B cell (primary cell): ENCODE measurements at places on chromosomes 13 and 19. TPM values are rescaled to one million over a fixed set of nuclear protein-coding genes. Genes with fewer than 3 reads are reported as not detected.
A peak's percentile ranks its signal among the peaks of the same experiment; 100 is the strongest.

DNA sequence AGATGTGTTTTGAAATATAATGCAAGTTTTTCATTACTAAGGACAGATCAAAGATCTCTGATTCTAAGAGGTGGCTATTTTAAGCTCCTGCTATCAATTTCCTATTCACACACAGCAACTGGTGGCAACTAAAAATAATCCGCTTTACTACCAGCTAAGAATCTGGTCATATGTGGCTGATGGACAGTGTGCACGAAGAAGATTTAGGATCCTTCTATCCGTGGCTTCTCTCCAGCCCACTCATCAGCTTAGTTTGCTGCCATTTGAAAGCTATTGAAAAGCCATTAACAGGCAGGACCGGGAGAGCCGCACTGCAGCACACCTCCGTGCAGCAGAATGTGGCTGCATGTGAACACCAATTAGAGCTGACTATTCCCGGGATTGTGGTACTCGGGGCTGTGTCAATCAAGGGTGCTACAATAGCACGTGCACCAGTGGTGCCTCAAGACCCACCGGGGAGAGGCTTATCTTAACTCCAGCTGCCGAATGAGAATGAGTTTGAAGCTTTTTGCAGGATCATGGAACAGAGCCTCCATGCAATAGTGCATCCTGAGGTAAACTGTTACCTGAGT lies at the start of gene MYO16:
TSS of gene MYO16 (plus strand) at position 431 of the 572 bp plus-strand sequence. CDS start 234 bp downstream, outside the sequence.
- no peak for DNase-seq
- H3K4me1 ChIP-seq: no peaks in the 10 kb centered on the region
- H3K4me3 ChIP-seq: no peak within 1 kb of the TSS
- H3K36me3 ChIP-seq: no peaks in the 10 kb centered on the region

DNA sequence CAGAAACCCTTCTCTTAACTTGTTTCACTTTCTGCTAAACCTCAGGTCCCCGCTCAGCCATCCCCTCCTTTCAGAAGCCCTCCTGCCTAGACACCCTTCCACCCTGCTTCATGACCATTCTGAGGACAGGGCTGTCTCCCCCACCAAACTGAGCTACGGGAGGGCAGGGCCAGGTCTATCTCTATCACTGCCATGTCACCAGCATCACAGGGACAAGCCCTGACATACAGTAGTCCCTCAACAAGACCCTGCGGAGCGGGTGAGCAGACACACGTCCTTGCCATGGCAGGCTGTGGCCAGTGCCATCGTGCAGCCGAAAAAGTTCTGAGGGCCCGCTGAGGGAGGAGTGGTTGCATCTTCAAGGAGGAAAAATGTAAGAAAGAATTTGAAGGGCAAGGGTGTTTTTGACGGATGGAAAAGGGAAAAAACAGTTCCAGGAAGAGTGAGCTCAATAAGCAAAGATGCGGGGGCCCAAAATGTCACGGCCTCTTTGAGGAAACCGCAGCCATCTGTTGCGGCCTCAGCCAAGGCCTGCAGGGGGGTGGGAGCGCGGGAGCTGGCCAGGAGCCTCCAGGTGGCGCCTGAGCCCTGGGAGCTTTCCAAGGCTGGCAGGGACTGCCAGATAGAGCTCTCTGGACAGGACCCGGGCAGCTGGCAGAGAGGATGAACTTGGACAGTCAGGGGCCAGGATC lies 8.1 kb downstream of the PTGIR start:
- no peaks in the 10 kb centered on the region for H3K36me3 ChIP-seq
- H3K4me1 ChIP-seq: peaks cover 82% of the 10 kb centered on the region
- no peaks in the 10 kb centered on the region for H3K27me3 ChIP-seq
- peak overlapping the region; percentile 66 for H3K27ac ChIP-seq
- DNase-seq: peak; percentile 73

- H3K27me3 ChIP-seq: peaks cover 8% of the 10 kb centered on the region
- no peak overlapping the region for H3K4me3 ChIP-seq
- no peaks in the 10 kb centered on the region for H3K36me3 ChIP-seq
Observed at GRCh38 chr19:47853003-47853402, 6.0 kb upstream of the TPRX2 start.

- H3K27me3 ChIP-seq: no peaks in the 10 kb centered on the region
- H3K4me1 ChIP-seq: no peaks in the 10 kb centered on the region
- no peak overlapping the region for H3K27ac ChIP-seq
- no peak overlapping the region for H3K4me3 ChIP-seq
- H3K36me3 ChIP-seq: no peaks in the 10 kb centered on the region
Observed at GRCh38 chr19:43316591-43317319, 36.7 kb upstream of the CD177 start.

DNA sequence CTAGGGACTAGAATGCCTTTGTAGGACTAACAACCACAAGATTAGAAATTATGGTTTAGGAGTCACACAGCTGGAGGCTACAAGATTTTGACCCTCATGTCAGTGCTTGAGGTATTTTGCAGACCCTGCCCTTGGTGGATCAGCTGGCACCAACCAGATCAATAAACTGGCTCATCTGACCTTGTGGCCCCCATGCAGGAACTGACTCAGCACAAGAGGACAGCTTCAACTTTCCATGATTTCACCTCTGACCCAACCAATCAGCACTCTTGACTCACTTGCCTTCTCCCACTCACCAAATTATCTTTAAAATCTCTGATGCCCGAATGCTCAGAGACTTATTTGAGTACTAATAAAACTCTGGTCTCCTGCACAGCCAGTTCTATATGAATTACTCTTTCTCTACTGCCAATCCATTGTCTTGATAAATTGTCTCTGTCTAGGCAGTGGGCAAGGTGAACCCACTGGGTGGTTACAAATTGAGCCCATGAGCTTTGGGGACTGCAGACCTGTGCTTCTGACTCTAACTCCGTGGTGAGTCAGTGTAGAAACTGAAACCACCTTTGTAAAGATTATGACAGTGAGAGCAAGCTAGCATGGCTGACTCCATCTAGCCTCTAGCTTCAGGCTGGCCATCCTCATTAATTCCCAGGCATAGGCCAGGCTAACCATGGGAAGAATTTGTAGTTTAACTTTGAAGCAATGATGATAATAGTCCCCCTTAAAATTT lies 33.9 kb upstream of the CEACAM8 start:
- H3K36me3 ChIP-seq: no peaks in the 10 kb centered on the region
- no peak for DNase-seq
- H3K4me1 ChIP-seq: no peaks in the 10 kb centered on the region
- no peak overlapping the region for H3K4me3 ChIP-seq
- H3K27me3 ChIP-seq: peaks cover 8% of the 10 kb centered on the region

Gene COL5A3
- 0.01 and 0.04 TPM in 2 replicates for polyA plus RNA-seq

DNA sequence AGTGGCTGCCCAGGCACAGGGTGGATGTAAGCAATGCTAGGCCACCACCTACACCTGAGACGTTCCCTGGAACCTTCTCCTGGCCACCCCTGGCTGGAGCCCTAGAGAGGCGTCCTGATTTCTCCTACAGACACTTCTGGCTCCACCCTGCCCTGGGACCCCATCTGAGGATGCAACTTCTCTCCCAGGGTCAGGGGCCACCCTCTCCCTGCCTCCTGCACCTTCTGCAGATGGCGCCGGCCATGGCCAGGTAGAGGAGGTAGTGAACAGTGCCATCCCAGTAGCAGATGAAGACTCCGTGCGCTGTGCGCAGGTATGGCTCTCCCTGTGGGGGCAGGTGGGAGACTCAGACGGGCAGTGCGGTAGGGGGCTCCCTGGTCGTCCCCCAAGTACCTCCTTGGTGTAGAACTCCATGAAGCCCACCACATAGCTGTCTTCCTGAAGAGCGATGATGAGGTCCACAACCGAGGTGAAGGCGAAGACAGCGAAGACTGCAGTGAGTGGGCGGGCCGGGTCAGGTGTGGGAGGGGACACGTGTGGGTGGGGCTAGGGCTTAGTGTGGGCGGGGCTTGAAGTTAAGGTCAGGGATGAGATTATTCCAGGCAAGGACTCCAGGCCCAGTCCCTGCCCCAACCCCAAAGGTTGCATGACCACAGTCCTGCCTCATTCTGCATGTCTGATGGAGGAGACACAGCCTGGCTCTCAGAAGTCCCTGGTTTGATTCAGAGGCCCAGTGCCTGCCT lies 3.0 kb downstream of the TM6SF2 start:
- H3K4me3 ChIP-seq: no peak overlapping the region
- DNase-seq: no peak
- peaks cover under 1% of the 10 kb centered on the region for H3K36me3 ChIP-seq
- H3K27me3 ChIP-seq: no peaks in the 10 kb centered on the region
- no peak overlapping the region for H3K27ac ChIP-seq

Gene FCER2
- 419 and 497 TPM in 2 replicates for polyA plus RNA-seq

DNA sequence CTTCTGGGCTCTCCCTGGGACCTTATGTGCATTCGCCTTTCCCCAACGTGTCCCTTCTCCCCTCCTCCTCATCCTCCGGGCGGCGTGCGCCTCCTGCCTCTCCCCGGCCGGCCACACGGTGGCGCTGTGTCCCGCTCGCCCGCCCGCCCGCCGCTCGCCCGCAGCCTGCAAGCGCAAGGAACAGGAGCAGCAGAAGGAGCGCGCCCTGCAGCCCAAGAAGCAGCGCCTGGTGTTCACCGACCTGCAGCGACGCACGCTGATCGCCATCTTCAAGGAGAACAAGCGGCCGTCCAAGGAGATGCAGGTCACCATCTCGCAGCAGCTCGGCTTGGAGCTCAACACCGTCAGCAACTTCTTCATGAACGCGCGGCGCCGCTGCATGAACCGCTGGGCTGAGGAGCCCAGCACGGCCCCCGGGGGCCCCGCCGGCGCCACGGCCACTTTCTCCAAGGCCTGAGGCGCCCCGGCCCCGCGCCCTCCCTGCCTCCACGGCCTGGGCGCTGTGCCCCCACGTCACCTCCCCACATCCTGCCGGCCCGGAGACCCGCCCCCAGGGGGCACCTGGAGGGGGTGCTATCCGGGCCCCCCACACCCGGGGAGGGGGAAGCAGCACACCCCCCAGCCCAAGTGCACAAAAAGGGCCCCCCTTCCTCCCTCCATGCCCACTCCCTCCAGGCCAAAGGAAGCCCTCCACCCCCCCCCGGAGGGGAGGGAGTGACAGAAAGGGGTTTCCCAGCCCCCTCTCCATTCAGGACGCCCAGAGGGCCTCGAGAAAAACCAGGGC lies 21.9 kb downstream of the ONECUT3 start:
- no peaks in the 10 kb centered on the region for H3K36me3 ChIP-seq
- no peak overlapping the region for H3K27ac ChIP-seq
- H3K4me1 ChIP-seq: peaks cover 17% of the 10 kb centered on the region
- H3K27me3 ChIP-seq: peaks cover 82% of the 10 kb centered on the region
- peak; percentile 45 for DNase-seq
- H3K4me3 ChIP-seq: no peak overlapping the region

Gene CEACAM3
- 0.14 TPM in 1 of 2 replicates, not detected in the other for polyA plus RNA-seq

Gene MARCHF2
- 50.5 and 52.6 TPM in 2 replicates for polyA plus RNA-seq

DNA sequence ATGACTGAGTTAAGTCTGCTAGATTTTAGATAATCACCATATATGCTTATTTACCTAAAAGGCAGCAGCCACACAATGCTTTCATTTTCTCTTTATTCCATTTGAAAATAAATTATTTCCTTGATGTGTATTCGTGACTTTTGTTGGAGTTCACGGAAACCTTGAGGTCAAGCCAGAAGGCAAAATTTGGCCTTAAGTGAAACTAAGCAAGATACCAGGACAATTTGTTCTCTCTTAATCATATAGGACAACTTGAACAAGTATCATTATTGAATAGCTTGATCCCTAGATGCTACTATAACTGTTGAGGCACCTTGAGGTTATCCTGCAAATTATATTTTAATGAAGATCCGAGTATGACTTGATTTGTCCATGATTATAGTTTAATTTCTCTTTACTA lies 429.2 kb upstream of the DACH1 start:
- H3K4me3 ChIP-seq: no peak overlapping the region
- H3K27ac ChIP-seq: no peak overlapping the region
- no peak for DNase-seq
- H3K36me3 ChIP-seq: no peaks in the 10 kb centered on the region
- no peaks in the 10 kb centered on the region for H3K4me1 ChIP-seq

- DNase-seq: no peak
- H3K4me1 ChIP-seq: peaks cover 14% of the 10 kb centered on the region
- H3K27me3 ChIP-seq: no peaks in the 10 kb centered on the region
- H3K36me3 ChIP-seq: no peaks in the 10 kb centered on the region
- no peak overlapping the region for H3K4me3 ChIP-seq
Observed at GRCh38 chr13:51769455-51770127, 34.4 kb downstream of the DHRS12 start.

- no peaks in the 10 kb centered on the region for H3K27me3 ChIP-seq
- no peak overlapping the region for H3K4me3 ChIP-seq
- H3K27ac ChIP-seq: no peak overlapping the region
- peaks cover 19% of the 10 kb centered on the region for H3K4me1 ChIP-seq
Observed at GRCh38 chr19:48190288-48190884, 19.9 kb downstream of the ZSWIM9 start.

GRCh38 chr19:18475004-18475453 lies 37.1 kb upstream of the ISYNA1 start:
- H3K36me3 ChIP-seq: peaks cover 14% of the 10 kb centered on the region
- no peak overlapping the region for H3K4me3 ChIP-seq
- H3K27me3 ChIP-seq: no peaks in the 10 kb centered on the region
- no peak for DNase-seq

Gene POU2F2
- 125 and 170 TPM in 2 replicates for polyA plus RNA-seq

GRCh38 chr19:33450689-33451088 lies 70.9 kb downstream of the PEPD start:
- H3K4me3 ChIP-seq: no peak overlapping the region
- no peak for DNase-seq
- H3K36me3 ChIP-seq: no peaks in the 10 kb centered on the region
- no peaks in the 10 kb centered on the region for H3K4me1 ChIP-seq
- no peak overlapping the region for H3K27ac ChIP-seq
- H3K27me3 ChIP-seq: no peaks in the 10 kb centered on the region

GRCh38 chr19:1064661-1065605 lies 2.0 kb upstream of the ARHGAP45 start:
- H3K4me1 ChIP-seq: peaks cover 53% of the 10 kb centered on the region
- no peak overlapping the region for H3K4me3 ChIP-seq
- no peaks in the 10 kb centered on the region for H3K36me3 ChIP-seq
- no peak overlapping the region for H3K27ac ChIP-seq
- peak; percentile 83 for DNase-seq

DNA sequence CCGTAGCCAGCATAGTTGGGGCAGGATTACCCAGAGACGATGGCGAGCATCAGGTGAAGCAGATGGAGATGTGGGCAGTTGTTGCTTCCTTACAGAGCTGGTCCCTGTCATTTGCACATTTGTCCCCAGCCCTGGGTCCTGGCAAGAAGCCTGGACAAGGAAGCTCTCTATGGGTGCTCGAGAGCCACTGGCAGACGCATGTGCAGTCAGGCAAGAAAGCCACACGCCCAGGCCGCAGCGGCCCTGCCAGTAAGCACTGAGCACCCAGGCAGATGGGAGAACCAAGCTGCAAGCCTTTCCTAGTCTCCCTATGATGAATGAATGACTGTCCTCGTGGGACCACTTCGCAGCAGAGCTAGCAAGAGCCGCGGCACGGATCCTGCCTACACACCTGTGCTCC lies 182.8 kb downstream of the FOXO1 start:
- H3K4me3 ChIP-seq: no peak overlapping the region
- no peak overlapping the region for H3K27ac ChIP-seq
- peaks cover 45% of the 10 kb centered on the region for H3K4me1 ChIP-seq
- no peaks in the 10 kb centered on the region for H3K27me3 ChIP-seq
- DNase-seq: no peak

Gene ZNF729
- polyA plus RNA-seq: not detected in 2 replicates

Gene CDX2
- polyA plus RNA-seq: not detected in 2 replicates

- H3K27me3 ChIP-seq: no peaks in the 10 kb centered on the region
- H3K4me1 ChIP-seq: peaks cover 19% of the 10 kb centered on the region
- H3K36me3 ChIP-seq: no peaks in the 10 kb centered on the region
- peak overlapping the region; percentile 15 for H3K27ac ChIP-seq
- no peak for DNase-seq
Observed at GRCh38 chr13:29081697-29082440, 261.7 kb downstream of the MTUS2 start.
